ENCODE measurements at places on chromosomes 7 and 10.

- no peak for DNase-seq
Observed at GRCh38 chr7:50962281-50962883, 179.7 kb upstream of the GRB10 start.

GRCh38 chr7:2006921-2007381 is 225.8 kb downstream of the MAD1L1 start:
- no peak for DNase-seq

DNA sequence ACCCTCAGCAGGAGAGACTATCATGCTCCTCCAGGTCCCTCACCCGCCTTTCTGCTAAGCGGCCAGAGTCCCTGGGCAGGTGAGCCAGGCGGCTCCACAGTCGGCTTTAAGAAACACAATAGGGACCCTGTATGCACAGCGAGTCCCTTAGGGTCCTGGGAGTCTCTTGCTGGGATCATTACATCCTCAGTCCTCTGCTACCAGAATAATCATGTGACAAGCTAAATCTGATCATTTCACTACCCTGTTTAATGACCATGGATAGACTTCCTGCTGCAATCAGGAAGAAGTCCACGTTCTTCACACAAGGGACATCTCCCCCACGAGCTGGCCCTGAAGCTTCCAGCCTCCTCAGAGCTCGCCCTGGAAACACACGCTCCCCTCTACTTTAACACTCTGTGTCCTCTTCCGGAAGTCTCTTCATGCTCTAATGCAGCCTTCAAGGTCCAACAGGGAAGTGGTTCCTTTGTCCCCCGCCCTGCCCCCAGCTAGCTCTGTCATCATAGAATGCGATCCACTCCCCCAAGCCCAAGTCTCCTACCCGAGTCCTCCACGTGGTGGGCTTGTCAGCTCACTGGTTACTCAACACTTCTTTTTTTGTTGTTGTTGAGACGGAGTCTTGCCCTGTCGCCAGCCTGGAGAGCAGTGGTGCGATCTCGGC is 101.5 kb downstream of the RNF216 start:
- DNase-seq, result no peak

DNA sequence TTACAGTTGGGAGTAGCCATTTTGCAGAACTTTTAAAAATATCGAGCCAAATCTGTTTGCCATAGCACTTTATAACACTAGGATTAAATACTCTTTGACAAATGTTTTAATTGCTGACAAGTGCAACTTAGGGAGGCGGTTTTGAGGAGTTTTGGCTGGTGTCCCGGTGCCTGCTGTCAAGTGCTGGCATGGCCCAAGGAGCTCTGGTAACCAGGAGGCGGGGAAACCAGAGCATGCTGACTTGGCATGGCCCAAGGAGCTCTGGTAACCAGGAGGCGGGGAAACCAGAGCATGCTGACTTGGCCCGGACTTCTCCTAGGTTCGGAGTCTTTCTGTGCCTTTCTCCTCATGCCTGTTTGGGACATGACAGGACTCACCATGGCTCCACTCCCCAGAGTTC is 30.8 kb upstream of the ZNF32 start:
- no peak for DNase-seq

DNA sequence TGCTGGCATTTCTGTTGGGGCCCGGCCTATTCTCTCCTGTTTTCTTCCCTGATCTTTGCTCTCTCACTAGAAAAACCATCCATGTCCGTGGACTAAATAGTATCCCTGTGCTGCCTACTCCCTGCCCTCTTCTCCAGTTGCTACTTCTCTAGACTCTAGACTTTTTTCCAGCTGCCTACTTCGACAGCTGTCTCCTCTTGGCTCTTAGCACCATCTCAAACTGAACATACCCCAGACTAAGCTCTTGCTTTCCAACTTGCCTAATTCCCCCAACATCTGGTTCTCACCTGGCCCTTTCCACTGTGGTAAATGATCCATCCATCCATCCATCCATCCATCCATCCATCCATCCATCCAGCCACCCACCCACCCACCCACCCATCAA is 19.5 kb downstream of the ADCYAP1R1 start:
- no peak for DNase-seq

DNA sequence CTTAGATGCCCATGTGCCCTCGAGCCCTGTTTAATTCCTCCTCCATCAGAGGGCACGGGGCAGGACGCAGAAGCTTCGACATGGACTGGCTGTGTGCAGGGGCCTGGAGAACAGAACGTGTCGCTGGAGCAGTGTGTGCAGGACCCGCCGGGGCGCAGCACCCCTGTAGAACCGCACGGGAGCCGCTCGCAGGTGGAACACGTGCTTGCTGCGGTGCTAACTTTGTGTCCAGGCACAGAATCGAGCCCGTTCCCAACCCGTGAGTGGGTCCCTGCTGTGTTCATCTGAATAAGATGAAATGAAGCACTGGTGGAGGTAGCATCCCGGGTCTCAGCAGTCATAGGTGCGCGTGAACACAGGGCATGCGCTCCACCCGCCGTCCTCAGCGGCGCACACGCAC is 116.9 kb downstream of the WDR37 start:
- no peak for DNase-seq

DNA sequence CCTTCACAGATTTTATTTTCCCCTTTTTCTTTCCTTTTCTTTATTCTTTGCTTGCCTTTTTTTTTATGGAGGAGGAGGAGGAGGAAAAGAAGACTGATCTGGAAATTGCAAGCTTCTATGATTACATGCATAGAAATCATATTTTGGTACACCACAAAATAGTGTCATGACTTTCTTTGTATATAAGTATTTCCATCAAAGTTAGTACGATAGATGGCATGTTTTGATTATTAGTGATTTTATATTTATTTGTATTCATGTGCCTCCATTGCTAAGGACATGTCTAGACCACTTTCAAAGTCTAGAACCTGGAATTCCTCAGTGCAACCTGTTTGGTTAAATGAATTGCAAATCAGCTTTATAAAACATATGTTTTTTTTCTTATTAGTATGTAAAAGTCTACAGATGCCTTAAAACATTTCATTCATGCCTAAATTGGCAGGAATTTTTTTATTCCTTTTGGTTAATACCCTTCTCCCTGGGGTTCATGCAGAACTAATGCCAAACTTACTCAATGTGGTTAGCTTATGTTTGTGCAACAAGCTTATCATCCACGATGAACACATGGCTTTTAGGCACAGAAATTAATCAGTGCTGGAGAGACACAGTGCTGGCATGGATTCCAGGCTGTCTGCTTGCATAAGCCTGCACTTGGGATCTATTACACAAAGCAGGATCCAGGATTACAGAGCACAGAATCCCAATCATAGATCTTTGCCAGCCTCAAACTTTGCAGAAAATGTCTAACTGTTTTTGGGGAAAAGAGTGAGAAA is 213.1 kb downstream of the CHRM2 start:
- DNase-seq, result no peak
